Right lung (tissue), 10 donors: ENCODE measurements at places on chromosomes 16 and 17. TPM values are rescaled to one million over a fixed set of nuclear protein-coding genes. Genes with fewer than 3 reads are reported as not detected.
A peak's percentile ranks its signal among the peaks of the same experiment; 100 is the strongest.

DNA sequence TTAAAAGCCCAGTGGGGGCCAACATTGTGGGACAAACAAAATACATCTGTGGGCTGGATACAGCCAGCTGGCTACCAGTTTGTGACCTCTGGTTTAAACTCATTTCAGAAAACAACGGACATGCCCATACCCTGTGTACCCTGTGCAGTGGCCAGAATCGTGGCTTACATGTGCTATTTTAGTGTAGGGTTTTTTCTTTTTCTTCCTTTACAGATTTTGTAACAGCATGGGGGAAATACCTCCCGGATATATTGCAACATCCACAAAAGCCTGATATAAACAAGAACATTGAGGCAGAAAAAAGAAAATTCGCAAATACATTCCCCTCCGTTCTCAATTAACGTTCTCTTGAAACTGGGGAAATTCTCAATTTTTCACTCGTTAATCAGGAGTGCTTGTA, 7.3 kb downstream of the HS3ST4 start:
- no peak for DNase-seq

GRCh38 chr17:60079401-60080243, 901 bp upstream of the HEATR6 start:
- no peak for DNase-seq

DNA sequence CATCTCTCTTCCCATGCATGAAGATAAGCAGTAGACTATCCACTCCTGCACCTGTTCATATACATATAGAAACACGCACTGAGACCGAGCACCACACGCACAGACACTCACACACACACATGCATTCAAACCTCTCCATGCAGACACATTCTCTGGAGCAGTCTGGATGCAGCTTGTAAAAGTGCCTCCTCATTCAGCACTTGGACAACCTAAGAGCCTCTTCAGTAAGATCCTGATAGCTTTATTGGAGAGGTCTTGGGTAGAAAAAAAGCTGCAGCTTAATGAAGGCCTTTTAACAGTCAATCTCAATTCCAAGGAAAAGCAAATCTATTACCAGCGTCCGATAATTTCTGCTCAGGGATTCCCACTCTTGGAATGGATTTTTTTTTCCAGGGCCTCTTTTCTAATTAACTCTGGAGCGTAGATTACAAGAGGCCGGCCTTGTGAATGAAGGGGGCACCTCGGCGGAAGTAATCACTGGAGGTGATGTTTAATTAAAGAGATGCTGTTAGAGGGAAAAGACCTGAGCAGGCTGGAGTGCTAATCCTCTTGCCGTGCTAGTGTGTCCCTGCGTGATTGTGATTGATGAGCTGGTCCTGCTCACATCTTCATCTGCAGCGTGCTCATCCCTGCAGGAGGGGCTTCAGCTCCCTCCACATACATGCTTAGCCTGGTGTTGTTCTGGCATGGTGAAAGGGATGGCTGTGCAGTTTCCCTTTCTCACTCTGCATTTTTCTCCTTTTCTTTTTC, 155.1 kb downstream of the RBFOX1 start:
- no peak for DNase-seq

GRCh38 chr16:86306011-86306644, 204.2 kb upstream of the FOXF1 start:
- DNase-seq: no peak

DNA sequence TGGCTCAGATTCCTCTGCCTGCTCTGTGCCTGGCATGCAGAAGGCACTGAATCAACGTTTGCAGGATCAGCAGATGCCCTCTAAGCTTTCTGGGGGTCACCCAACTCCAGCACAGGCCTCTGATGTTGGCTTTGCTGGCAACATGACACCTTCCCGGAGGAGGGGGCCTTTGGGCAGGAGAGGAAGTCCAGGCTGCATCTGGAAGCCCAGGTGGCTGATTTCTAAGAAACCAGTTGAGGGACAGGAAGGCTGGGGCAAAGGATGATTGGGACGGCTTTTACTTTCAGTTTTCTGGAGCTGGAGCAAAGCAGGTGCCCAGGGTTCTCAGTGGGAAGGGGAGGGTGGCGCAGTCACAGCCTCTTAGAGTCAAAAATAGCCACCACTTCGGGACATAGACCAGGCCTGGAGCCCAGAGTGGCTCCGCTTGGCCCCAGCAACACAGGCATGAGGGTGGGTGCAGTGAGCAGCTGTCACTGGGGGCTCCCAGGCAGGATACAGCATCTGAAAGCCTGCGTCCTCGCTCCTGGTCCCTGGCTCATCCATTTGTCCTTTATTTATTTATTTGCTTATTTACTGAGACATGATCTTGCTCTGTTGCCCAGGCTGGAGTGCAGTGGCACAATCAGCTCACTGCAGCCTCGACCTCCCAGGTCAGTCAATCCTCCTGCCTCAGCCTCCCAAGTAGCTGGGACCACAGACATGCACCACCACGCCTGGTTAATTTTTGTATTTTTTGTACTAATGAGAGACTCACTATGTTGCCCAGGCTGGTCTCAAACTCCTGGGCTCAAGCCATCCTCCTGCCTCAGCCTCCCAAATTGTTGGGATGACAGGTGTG, 15.1 kb downstream of the SOCS1 start:
- no peak for DNase-seq

DNA sequence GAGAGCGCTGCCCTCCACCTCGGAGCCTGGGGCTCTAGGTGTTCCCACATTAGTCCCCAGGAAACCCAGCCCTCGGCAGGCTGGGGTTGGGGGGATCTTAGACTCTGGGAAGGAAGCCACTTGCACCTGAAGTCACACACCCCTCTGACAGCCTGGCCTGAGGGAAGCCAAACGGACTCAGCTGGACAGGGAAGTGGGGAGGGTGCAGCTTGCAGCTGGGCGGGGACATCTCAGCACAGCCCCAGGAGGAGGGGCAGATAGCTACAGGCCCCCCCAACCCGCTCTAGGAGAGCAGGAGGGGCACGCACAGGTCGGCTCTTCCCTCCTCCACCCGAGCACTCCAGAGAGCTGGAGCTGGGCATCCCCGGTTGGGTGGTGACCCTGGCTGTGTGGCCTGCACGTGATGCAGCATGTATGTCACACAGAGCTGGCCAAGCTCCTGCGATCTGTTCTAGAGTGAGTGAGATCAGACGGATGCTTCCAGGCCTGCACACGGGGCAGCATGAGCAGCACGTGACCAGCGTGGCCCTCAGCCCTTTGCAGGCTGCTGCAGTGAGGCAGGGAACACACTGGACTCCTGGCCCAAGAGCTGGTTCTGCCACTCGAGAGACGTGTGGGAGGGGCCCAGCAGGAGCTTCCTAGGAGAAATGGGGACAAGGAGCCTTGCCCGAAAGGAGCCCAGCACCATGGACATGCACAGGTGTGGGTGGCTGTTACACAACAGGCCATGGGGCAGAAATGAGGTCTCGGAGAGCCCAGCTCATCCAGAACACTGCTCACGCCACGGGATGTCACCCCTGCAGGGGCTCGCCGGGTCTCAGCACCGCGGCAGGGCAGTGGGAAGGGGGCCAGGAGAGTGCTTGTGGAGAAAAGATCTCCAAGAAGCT, 15.4 kb downstream of the KIFC3 start:
- peak; percentile 76 for DNase-seq

- DNase-seq: no peak
These were observed 275.8 kb downstream of the FOXL1 start for GRCh38 chr16:86854058-86854621.

DNA sequence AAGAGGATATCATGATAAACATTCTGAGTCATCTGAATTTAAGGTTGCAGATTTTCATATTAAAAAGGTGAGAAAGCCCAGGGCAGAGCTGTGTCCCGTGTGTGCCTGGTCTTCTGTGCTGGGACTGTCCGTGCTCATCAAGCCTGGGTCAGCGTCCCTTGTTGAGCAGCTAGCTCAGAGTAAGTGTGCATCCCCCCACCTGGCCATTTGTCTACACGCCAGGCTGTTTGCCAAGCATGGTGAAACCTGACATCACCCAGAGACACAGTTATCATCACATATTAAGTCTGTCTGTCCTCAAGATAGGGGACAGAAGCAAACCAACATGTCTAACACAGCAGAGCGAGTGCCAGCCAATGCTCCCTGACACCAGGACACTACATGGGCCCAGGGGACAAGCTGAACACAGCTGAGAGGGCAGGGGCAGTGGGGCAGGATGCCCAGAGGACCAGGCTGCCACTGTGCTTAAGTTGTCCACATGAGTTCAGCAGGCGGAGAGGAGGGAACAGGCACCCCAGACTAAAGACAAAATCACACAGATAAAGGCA, 57.9 kb upstream of the CNEP1R1 start:
- no peak for DNase-seq

DNA sequence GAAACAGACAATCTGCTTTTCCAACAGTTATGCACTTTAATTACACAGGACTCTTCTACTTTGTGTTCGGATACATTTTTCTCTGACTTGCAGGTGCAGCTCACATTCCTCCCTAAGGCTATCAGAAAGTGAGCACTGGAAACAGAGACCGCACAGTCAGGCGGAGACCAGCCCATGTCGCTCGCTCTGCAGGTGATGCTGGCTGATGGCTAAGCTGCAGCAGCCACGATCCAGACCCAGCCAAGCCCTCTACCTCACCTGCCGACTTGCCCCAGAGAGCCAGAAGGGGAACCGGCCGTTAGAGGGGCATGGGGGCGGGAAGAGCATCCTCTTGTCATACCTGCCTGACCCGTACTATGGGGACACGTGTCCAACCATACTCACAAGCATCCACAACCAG, 33.8 kb downstream of the MAP1LC3B start:
- DNase-seq: no peak

GRCh38 chr16:86882586-86883280, 304.4 kb downstream of the FOXL1 start:
- no peak for DNase-seq

- no peak for DNase-seq
These were observed 279.8 kb upstream of the SALL1 start for GRCh38 chr16:51430716-51431369.

- peak; percentile 69 for DNase-seq
These were observed 2.7 kb upstream of the HSD11B2 start for GRCh38 chr16:67428146-67428731.

DNA sequence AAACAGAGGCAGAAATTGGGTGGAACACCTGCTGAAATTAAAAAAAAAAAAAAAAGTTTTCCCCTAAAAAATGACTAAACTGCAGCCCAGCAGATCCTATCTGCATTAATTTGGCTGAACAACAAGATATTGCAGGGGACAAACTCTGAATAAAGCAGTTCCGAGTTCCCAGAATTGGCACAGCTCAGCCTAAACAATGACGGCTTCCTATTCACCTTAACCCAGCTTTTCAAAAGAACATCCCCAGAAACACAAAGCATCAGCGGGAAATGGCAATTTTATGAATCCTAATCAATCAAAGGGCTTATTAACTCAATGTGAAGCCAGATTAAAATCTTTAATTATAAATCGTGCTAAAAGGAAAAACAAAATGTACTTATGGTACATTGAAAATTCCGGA, 497.8 kb upstream of the ZFHX3 start:
- DNase-seq: no peak

- no peak for DNase-seq
These were observed 63.3 kb downstream of the PECAM1 start for GRCh38 chr17:64327201-64327930.

DNA sequence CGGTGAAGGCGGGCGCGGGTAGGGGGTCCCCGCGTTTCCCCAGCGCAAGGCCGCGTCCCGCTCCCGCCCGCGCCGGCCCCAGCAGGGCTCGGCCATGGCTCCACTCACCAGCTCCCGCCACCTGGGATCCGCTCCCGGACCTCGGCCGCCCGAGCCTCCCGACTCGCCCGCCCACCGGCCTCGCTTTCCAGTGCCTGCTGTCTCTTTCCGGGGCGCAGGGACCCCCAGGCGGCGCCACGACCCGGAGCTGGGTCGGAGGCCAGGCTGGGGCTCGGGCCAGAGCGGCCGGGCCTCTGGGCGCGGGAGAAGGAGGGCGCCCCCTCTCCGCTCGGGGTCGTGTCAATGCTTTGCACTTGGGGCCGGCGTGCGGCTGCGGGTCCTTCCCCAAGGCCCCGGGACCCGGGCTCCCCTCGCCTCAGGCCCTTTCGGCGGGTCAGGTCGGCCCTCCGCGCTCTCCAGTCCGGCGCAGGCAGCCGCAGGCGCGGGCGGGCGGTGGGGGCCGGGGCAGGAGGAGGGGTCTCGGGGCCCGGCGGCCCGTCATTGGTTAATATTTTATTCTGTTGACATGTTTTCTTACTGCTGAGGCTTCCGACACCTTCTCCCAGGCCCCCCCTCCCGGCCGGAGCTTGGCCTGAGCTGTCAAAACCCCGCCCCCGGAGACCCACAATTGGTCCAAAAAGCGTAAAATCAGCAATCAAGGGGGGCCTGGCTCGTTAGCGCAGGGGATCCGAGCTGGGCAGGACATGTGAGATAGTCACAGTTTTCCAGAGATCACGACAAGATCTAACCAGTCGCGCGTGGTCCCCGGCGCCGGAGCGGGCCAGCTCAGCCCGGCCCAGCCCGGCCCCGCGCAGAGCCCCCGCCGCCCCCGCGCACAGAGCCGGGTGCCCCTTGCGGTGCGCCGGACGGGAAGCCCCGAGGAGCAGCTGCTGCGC, at the start of gene TBX2:
Gene TBX2 (plus strand): TSS at position 713 of the 935 bp plus-strand sequence. CDS start 334 bp downstream, outside the sequence.
- DNase-seq: peak; percentile 97

DNA sequence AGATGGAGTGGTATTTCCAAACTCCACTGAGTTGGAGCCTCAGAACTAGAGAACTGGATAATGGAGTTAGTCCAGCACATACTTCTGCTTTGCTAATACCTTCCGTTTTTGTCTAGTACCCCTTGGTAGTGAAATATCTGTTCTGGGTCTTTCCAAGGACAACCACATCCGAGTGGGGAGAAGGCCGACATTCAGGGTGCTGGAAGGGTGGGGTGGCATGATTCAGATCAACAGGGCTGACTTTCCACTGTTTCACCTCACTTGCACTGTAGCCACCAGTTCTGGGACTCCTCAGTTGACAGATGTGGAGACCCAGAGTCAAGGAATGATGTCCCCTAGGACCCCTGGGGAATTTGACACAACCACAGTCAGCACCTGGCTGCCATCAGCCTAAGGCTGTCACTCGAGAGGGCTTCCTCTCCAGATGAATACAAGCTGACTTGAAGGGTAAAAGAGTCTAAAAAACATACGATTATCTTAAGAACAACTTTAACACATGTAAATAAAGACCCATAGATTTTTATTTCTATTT, 84.8 kb upstream of the HNF1B start:
- no peak for DNase-seq

- DNase-seq: no peak
These were observed 133.6 kb upstream of the CRHR1 start for GRCh38 chr17:45650561-45650960.

- no peak for DNase-seq
These were observed 3.7 kb upstream of the SCIMP start for GRCh38 chr17:5238333-5238732.

- no peak for DNase-seq
These were observed 36.0 kb upstream of the SHISA6 start for GRCh38 chr17:11204991-11205390.

DNA sequence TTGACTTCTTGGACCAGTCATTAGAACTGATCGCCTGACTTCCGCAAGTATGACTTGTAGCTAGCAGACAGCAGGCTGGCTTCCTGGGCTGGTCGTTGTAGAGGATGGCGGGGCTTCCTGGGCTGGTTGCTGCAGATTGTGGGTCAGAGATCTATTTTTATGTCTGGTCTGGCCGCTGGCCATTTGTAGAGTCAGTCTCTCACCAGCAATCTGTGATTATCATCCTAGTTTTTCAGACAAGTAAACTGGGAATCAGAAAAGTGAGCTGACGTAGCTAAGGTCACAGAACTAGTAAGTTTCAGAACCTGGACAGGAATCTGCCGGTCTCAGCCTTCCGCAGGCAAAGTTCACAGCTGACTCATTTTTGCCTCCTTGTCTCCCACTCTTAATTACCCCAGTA, 19.1 kb downstream of the GPR142 start:
- DNase-seq: no peak

The KCNH6 gene
- polyA plus RNA-seq: 0.96 TPM

The OTOA gene
- 0.11 TPM for polyA plus RNA-seq

The FBXW10 gene
- polyA plus RNA-seq: 0.78 TPM

The PLA2G10 gene
- 0.31 TPM for polyA plus RNA-seq

The KRTAP2-2 gene
- polyA plus RNA-seq: not detected

The COPZ2 gene
- 18.2 TPM for polyA plus RNA-seq

The PPM1E gene
- polyA plus RNA-seq: 0.33 TPM
